HFF-Myc (cell line): ENCODE measurements at places on chromosomes 16 and 17.
A peak's percentile ranks its signal among the peaks of the same experiment; 100 is the strongest.

DNA sequence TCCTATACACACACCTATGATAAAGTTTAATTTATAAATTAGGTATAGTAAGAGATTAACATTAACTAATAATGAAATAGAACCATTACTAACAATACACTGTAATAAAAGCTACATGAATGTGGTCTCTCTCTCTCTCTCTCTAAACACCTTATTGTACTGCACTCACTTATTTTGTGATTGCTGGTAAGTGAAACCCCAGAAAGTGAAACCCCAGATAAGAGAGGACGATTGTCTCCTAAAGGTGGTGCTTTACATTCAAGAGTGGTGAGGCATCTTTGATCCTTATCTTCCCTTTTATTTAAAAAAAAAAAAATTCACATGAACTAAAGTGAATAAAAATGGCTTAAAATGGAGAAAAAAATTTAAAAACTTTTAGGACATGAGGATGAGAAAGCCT, 80.1 kb upstream of the TRAP1 start:
- no peak for DNase-seq

DNA sequence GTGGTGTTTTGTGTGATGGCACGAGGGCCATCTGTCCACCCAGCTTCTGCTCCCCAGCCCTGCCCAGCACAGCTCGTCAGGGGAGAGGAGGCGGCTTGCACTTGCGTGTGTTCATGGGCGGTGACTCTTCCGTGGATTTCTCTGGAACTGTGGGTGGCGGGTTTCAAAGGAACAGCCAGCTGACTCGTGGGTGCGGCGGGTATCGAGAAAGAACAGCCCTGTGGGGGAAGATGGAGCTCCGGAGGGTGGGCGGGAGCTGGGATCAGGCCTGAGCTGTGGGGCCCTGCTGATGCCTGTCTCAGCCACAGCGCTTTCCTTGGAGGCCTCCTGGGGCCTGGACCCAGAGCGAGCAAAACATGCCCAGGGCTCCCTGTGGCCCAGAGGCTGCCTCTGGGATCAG, 13.2 kb downstream of the NAGPA start:
- no peak for DNase-seq

GRCh38 chr17:54902611-54903010, 2.0 kb downstream of the TOM1L1 start:
- DNase-seq: no peak

GRCh38 chr16:11032922-11033291, 88.5 kb downstream of the CLEC16A start:
- peak; percentile 77 for DNase-seq

DNA sequence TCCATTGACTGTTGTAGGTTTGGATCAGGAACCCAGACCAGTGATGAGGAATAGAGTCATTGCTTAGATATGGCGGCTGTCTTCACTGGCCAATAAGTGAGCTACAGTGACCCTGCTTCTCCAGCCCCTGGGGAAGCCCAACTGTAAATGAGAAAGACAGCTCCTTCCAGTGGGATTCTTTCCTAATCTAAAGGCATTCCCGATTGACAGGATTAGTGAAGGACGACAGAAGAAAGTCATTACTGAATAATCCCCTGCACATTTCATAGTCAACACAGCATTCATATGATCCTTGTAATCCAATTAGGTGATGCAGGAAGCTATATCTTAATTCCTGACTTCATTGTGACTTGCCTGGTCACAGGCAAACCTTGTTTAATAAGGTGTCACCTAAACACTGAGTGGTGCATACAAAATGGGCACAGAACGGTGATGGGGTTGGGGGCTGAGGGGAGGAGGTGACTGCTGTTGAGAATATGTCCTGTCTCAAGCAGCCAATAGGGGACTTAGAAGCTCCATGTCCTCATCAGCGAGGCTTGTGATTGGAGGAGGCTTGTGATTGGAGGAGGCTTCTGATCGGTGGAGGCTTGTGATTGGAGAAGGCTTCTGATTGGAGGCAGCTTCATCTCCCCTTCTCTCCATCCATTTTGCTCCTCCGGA, 242.6 kb downstream of the XYLT1 start:
- no peak for DNase-seq

DNA sequence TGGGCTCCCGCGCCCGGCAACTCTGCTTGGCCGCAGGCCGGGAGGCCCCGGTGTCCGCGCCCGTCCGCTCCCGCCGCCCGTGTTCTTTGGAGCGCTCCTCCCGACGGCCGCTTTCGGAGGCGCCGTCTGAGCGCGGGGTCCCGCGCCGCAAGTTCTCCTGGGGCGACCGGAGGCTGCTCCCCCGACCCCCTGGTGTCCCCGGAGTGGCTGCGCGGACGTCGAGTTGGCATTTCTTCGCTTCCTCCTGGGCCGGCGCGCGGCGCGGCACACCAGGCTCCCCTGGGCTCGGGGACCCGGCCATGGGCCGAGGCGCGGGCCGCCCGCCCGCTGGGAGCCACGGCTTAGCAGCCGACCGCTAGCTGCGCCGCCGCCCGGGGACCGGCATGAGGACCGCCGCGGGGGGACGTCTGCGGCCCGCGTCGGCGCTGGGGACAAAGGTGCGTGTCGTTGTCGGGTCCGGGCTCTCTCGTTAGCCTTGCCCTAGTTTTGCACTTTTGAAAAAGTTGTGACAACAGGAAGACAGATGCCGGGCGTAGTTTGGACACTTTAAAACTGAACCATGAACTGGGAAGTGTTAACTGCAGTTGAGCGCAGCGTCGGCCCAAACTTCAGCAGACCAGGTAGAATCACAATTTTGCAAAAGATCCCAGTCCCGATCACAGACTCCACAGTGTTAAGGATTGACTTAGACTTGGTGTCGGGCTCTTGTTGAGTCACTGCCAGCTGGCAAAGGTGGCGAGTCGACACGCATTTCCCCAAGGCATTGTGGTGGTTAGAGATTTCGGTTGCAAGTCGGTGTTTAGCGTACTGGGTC, 700 bp downstream of the UBN1 start:
- DNase-seq: no peak

GRCh38 chr17:4143563-4144421, 795 bp downstream of the CYB5D2 start:
- peak; percentile 77 for DNase-seq

- DNase-seq: no peak
Observed at GRCh38 chr16:12899529-12900143, 1.8 kb upstream of the SHISA9 start.
